Aorta (tissue), 5 donors: ENCODE measurements at places on chromosomes 4 and X. TPM values are rescaled to one million over a fixed set of nuclear protein-coding genes. Genes with fewer than 3 reads are reported as not detected.

The EGFL6 gene
- 0.23 TPM for total RNA-seq

The CTBP1 gene
- total RNA-seq, result 145 TPM

The ADGRG4 gene
- 1.5 TPM for total RNA-seq

The IDUA gene
- 44.2 TPM for total RNA-seq

The MAGEA11 gene
- not detected for total RNA-seq

The RBMXL3 gene
- not detected for total RNA-seq

The TMPRSS11B gene
- total RNA-seq, result not detected
